Activated CD4-positive, alpha-beta T cell treated with anti-CD3 and anti-CD28 coated beads, Interleukin-2, amount 10 ng/mL, durations not matched to agents 7 days and 5 days (primary cell): ENCODE measurements at places on chromosomes 12 and 14.
A peak's percentile ranks its signal among the peaks of the same experiment; 100 is the strongest.

- no peak for DNase-seq
These were observed 181.9 kb downstream of the NUAK1 start for GRCh38 chr12:105956662-105957457.

DNA sequence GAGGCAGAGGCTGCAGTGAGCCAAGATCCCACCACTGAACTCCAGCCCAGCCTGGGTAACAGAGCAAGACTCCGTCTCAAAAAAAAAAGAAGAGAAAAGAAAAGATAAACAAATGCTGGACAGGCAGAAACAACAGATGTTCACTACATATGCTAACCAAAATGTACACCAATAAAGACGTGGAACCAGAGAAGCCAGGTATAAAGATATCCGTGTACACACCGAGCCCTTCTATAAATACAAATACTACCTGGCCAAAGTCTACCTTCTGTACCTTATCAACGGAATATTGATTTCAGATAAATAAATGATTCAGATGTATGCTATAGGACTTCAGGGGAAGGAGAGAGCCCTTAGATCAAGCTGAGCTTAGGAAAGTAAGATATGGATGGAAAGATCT is 10.8 kb upstream of the KRT8 start:
- no peak for DNase-seq

DNA sequence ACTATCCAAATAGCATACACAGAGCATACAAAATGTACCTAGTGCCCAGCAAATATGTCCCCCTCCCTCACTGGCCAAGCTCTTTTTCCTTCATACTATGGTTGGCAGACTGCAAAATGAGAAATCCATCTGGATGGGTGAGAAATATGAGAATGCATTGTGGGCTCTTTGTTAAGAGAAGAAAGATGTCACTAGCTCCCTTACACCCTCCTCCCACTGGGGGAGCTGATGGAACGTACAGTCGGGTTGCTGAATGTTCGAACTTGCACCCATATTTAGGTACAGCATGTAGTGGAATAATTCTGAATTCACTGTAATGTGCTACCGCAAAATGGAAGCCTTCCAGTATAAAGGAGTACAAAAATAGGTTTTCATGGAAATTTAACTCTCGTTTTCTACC is 377.4 kb downstream of the GRIN2B start:
- no peak for DNase-seq

GRCh38 chr12:93813972-93814821 is 137.0 kb downstream of the CRADD start:
- DNase-seq, result no peak

DNA sequence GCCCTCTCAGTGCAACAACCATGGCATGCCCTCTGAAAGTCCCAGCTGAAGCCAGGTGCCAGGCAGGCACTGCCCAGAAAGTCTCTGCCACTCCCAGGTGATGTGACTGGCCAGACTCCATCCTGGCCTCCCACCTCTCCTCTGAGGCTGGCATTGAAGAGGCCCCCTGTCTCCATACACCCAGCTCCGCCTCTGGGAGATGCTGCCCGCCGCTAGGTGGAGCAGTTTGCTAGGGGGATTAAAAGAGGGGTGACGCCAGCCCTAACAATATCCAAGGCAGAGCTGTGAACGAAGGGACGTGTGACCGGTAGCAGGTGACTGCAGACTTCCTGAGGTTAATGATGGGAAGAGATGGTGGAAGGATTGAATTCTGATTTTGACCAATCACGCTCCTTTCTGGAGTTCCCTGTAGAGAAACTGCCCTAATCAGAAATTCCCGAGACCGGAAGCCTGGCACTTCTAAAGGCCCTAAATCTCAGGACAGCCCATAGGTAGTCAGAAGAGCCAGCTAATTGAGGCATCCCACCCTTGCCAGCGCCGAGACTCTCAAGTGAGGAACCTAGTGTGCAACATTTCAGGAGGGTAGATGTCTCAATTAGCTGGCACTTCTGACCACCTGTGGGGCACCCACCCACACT is 8.3 kb upstream of the PLEK2 start:
- DNase-seq, result peak; percentile 40

DNA sequence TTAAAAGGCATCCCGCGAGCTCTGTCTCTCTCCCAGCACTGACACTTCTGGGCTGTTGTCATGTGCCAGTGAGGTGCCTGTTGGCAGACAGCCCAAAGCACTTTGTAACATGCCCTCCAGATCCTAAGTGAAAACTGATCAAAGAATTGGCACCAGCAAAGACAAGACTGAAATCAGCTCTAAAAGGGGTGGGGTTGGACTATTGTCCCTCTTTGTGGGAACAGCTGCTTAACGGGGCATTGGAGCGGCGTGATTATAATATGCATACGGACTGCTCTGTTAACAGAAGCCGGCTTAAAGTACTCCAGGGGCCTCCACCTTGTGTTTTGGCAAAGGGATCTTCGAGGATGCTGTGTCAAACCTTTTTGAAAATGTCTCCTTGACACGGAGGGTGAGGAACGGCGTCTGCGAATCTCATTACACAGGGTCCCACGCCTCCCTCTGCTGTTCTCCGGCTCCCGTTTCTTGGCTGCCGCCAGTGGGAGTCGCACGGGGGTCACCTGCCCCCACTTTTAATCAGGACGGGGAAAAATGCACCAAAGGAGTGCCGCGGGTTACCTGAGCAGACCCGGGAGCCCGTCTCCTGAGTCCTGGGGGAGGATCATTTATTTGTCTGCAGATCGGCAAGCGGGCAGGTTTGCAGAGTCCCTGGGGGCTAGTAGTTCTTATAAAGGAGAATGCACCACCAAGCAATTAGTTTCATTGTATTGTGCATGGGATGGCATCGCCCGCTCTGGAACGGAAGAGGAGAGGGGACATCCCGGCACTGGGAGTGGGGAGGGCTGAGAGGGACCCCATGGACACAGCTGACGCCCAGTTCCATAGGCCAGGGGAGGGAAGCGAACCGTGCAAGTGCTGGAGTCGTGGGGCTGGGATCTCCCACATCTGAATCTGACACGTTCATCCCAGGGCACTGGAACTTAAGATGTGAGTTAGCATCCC is 44.3 kb downstream of the SPRING1 start:
- DNase-seq, result no peak
